ENCODE measurements at places on chromosomes 11 and 22. TPM values are rescaled to one million over a fixed set of nuclear protein-coding genes. Genes with fewer than 3 reads are reported as not detected.

DNA sequence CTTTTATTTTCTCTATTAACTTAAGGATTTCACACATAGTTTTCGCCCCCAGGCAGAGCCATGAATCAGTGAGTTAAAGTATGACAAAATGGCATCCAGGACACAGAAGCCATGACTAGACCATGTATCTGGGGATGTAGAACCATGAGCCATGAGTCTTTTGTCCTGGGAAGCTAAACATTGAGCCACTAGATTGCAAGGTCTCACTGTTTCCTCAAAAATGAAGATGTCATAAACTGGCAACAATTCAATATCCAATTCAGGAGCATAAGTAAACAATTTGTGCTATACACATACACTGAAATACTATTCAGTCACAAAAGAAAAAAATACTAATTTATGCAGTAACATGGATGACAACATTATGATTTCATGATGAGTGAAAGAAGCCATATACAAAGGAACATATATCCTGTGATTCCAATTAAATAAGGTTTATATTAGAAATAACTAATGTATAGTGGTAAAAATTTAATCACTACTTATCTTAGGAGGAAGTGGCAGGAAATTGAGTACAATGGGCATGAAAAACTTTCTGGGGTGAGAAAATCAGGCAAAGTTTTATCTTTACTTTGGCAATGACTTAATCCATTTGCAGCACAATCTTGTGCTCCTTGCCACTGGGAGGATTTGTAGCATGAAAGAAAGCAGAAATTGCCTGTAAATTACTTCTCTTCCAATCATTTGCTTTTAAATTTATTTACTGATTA, 28.5 kb upstream of the CARD16 start:
- no peak for DNase-seq

DNA sequence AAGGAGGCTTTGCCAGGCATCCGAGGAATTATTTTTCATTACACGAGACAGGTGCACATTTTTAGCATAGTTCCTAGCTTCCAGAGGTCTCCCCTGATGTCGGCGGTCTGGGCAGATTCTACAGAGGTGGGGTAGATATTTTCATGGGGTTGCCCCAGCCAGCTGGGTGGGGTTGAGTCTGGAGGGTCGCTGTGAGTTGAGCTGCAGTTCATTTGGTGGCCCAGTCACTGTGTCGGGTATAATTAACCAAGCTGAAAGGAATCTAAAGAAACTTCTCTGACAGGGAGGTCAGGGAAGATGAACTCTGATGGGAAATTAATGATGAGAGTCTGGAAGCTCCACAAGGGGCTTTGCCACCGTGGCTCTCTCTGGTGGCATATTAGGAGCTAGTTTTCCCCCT, 233.7 kb upstream of the NAV2 start:
- no peak for DNase-seq

DNA sequence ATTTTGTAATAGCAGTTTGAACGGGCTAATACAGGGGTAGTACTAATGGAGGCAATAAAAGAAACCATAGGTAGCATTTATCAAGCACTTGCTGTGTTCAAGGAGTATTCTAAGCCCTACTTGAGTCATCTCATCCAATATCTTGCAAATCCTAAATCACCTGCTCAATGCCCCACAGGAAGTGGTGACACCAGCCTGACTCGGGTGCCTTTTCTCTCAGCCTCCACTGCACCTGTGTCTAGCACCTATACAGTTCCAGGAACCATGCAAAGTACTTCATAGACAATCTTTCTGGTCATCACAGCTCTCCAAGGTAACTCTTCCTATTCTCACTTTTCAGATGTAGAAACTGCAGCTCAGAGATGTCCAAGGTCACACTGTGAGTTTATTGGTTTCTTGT, 98.0 kb downstream of the PRR5L start:
- no peak for DNase-seq

- no peak for DNase-seq
Measured at GRCh38 chr11:122733318-122733717, 77.8 kb downstream of the UBASH3B start.

Gene SLC3A2
- total RNA-seq: 410 TPM

DNA sequence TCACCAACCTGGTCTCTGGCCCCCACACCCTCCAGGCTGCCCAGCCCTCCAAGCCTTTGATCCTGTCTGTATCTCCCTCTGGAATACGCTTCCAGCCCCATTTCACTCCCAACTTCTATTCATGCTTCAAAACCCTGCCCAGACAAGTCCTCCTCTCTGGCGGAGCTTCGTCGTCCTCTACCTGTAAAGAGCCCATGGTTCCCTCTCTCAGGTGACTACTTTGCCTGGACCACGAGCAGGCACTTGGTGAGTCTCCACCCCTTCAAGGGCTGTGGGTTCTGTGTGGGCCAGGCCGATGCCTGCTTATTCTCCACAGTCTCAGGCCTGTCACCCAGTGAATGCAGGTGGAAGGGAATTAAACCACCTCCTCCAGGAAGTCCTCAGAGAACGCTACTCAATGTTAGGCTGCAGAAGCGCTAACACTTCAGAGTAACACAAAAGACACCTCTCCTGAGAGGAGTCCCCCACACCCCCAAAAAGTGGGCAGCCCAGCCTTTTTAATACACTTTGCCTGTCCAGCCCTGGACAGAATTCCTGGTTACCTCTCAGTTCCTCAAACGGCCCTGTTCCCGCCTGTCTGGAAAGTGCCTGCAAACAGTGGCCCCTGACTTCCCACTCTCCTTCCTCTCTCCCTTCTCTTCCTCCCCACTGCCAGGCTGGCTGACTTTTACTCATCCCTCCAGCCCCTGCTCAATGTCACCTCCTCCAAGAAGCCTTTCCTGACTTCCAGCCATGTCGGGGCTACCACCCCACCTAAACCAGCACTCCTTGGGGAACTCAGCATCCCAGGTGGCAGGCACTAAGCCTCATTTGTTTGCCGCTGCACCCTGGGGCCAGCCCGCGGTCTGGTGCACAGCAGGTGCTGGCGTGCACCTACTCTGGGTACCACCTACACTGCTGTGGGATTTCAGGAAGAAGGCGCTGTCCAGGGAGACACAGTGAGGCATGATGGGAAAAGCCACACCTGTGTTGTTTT, 9.0 kb downstream of the RAC2 start:
- DNase-seq: no peak

DNA sequence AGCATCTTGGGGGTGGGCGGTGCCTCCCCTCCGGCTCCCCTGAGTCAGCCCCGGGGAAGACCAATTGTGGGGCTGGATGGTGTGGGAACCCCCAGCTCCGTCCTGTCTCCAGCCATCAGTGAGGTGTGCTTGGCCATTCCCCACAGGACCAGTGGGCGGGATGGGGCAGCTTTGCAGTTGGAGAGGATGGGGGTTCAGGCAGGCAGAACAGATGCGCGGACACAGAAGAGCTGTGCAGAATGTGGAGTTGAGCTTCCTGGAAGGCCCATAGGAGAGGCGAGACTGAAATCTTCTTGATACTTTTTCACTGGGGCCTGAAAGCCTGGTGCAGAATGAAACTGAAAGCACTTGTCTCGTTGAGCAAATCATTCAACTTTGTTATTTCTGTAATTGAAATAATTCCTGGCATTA, 23.8 kb downstream of the PARVB start:
- DNase-seq: no peak

Gene VWCE
- 0.47 TPM for total RNA-seq

GRCh38 chr11:12241401-12241800, 131.0 kb downstream of the MICAL2 start:
- no peak for DNase-seq

Gene KIF18A
- 29.9 TPM for total RNA-seq

Gene SLC22A12
- total RNA-seq: not detected

DNA sequence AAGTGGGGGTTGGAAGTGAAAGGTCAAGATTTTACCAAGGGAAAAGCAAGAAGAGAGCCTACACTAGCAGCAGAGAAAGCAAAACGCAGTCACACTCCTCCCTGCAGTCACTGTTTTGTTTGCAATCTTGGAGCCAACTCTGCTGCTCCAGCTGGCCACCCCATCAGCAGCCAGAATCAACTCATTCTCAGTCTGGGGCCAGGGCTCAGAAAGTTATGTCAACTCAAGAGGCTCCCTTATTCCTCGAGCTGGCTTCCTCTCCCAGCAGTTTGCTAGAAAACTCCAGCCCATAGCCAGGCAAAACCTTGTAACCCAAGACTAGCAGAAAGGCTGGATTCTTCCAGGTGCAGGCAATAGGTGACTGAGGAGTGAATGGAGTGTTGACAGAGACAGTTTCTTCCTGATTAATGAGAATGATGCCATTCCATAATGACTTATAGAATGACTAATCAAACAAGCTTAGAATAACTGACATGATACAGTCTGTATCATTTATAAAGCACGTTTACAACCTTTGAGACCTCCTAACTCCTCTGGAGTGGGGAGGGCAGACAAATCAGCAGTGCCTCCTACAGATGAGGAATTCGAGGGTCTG, 53.4 kb downstream of the P4HA3 start:
- no peak for DNase-seq

Gene ANGPTL5
- not detected for total RNA-seq

DNA sequence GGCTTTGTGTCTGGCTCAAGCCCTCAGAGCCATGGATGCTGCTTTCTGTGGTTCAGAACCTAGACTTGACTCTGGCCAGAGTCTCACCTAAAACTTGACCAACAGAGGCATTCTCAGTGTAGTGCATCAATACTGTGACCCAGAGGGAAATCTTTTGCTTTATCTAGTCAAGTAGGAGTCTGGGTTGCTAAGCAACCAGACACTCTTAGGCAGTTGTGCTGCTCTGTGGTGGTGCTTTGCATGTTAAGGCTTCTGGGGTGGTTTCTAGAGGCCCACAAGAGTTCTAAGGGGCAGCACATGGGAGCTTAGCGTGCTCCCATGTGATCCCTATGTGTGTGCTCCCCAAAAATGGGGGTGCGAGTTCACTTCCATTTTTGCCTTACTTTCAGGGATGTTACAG, 224.6 kb upstream of the PLET1 start:
- no peak for DNase-seq

Gene HBD
- total RNA-seq: not detected

DNA sequence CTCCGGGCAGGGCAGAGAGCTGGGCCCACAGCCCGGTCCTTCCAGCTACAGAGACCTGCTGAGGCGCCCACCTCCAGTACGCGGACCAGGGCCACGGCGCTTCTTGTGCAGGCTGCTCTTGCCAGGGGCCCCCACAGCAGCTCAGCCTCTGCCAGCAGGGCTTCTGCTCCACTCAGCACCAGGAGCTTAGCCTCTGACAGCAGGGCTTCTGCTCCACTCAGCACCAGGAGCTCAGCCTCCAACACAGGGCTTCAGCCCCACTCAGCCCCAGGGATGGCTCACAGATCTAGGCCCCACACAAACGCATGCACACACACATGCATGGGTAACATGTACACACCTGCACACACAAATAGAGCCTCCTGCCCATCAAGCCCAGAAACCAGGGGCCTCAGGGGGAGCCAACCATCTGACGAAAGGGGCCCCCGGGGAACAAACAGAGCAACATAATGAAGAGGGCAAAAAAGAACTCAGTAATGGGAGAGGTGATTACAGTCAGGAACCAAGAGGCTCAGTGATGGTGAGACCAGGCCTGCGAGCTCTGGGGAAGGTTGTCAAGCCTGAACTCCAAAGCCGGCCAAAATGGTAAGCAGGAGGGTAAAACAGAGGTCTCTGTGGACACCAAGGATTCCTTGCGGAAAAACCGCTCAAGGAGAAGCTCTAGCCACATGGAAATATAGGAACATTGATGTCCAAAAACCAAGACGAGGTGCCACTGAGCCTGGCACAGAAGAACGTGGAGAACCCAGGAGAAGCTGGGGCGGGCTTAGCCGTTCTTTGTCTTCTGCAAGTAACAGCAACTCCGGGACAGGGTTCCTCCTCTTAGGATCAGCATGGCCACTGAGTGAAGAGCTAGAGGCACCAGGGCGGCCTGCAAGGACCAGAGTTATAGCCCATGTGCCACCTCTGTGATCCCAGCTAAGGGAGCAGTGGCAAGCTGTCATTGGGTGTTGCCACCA, 46.5 kb downstream of the GNB1L start:
- no peak for DNase-seq

Gene SMIM35
- not detected for total RNA-seq

DNA sequence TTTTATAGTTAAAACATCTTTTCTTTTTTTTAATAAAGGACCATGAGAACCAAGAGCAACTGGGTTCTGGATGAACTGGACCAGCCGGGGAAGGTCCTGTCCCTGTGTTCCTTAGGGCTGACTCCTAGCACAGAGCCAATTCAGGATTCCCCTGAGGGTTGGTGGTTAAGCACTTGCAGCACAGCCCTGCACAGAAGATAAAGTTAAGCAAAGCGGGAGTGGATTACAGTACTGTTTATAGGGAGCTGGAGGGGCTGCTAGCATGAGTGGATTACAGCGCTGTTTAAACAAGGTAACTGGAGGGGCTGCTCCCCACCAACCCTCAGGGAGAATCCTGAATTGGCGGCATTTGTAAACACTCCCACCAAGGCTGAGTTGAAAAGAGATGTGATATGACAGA, 90.6 kb downstream of the CELSR1 start:
- DNase-seq: no peak

GRCh38 chr11:121651257-121651605, 198.5 kb upstream of the SORL1-AS1 start:
- no peak for DNase-seq

Gene NLRP6
- not detected for total RNA-seq

DNA sequence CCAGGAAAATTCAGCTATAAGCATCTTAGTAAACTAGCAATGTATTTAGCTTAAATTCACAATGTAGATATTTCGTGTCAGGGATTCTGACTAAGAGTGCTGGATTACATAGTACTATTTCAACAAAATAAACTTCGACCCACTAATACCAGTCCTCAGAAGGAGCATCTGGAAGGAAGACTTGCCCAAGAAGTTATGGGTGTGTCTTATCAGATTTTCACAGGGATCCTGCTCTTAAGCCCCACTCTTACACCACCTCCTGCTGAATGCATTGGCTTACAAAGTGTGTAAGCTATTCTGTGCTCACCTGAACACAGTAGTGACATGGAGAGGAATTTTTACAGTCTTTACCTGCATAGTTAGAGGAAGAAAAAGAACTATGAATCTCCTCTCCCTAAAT, 35.4 kb upstream of the ANO5 start:
- DNase-seq: no peak

- no peak for DNase-seq
Measured at GRCh38 chr11:102252339-102252891, 64.9 kb upstream of the BIRC3 start.

DNA sequence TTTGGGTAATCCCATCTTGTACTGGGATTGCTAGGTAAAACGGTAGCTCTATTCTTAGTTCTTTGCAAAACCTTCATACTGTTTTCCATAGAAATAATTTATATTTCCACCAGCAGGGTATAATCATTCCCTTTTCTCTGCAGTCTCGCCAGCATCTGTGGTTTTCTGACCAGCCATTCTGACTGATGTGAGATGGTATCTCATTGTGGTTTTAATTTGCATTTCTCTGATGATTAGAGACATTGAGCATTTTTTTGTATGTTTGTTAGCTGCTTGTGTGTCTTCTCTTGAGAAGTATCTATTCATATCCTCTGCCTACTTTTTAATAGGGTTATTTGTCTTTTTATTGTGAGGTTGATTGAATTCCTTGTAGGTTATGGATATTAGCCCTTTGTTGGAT, 220.9 kb downstream of the PGR start:
- DNase-seq: no peak

Gene LRP5
- 64.8 TPM for total RNA-seq

- DNase-seq: no peak
Measured at GRCh38 chr11:35853971-35854370, 89.9 kb upstream of the LDLRAD3 start.

Gene SORL1
- total RNA-seq: 6.1 TPM

GRCh38 chr22:30920407-30920806, 48.2 kb downstream of the MORC2 start:
- peak; percentile 84 for DNase-seq

Gene F2
- total RNA-seq: not detected

- no peak for DNase-seq
Measured at GRCh38 chr11:118128310-118128709, 24.3 kb downstream of the SCN4B start.

Gene MUC2
- not detected for total RNA-seq

GRCh38 chr11:130157840-130158239, 1.7 kb upstream of the ST14 start:
- DNase-seq: no peak
